ENCODE measurements at places on chromosomes 11 and 22.

DNA sequence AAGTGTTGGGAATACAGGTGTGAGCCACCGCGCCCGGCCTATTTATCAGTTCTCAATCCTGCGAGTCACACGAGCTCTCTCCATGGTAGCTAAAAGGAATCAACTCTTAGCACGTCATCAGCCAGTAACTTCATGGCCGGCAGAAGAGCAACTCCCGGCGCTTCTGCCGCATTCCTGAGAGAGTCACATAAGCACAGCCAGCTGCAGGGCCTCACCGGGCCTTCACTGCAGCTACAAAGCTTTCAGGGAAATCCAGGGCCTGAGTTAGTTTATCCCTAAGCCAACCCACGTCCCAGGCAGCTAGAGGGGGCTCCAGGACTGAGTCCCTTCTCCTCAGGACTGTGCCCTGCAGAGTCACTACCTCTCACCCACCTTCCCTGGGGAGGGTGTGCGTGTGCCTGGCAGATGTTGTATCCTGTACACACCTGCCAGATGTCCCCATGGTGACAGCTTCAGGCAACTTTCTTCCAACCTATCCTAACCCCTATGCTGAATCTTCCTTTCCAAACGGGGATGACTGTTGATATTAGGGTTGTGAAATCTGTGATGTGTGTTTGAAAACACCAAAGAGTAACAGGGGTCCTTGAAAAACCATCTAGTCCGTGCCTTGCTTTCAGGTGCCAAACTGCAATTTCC, 45.9 kb upstream of the ARFGAP3 start:
- no peak for DNase-seq

DNA sequence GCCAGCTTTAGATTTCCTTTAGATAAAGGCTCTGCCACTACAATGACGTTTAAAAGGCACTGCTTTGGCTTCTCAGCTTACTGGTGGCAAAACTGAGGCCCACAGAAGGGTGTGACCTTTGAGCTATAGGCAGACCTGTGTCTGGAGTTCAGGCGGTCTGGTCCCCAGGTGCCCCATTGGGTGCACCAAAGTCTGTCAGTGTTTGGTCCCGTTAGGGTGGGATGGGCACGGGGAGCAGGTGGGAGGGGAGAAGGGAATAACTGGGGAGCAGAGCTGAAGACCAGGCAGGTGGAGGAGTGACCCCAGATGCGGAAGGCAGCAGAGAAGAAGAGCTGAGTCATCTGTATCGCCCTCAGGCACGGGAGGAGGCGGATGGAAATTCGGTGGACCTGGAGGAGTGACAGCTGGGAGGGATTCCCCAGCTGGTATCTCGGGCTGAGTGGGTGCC, 45.3 kb upstream of the GCAT start:
- no peak for DNase-seq

GRCh38 chr22:20156611-20157429, 6.0 kb upstream of the CCDC188 start:
- peak; percentile 80 for DNase-seq

- no peak for DNase-seq
These were observed 119.2 kb downstream of the FEZ1 start for GRCh38 chr11:125376856-125377255.

GRCh38 chr22:39422721-39423120, 23.1 kb downstream of the TAB1 start:
- no peak for DNase-seq

GRCh38 chr11:127462065-127462344, 461.4 kb upstream of the KIRREL3 start:
- no peak for DNase-seq

DNA sequence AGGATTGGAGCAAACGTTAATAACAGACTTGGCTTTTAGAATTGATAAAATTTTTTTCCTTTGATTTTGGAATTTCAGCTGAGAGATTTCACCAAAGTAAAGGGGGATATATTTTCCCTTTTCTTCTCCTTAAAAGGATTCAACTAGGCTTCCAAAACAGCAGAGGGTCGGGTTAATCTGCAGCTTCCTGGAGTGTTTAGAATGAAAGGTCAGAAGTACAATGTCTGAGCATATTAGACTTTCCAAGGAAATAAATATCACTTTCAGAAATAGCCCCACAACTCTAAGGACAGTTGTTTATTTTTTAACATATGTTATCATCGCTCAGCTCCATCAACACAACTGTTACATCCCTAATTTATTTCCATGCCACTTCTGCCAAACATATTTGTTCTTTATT, 1532.9 kb upstream of the RAG2 start:
- no peak for DNase-seq

DNA sequence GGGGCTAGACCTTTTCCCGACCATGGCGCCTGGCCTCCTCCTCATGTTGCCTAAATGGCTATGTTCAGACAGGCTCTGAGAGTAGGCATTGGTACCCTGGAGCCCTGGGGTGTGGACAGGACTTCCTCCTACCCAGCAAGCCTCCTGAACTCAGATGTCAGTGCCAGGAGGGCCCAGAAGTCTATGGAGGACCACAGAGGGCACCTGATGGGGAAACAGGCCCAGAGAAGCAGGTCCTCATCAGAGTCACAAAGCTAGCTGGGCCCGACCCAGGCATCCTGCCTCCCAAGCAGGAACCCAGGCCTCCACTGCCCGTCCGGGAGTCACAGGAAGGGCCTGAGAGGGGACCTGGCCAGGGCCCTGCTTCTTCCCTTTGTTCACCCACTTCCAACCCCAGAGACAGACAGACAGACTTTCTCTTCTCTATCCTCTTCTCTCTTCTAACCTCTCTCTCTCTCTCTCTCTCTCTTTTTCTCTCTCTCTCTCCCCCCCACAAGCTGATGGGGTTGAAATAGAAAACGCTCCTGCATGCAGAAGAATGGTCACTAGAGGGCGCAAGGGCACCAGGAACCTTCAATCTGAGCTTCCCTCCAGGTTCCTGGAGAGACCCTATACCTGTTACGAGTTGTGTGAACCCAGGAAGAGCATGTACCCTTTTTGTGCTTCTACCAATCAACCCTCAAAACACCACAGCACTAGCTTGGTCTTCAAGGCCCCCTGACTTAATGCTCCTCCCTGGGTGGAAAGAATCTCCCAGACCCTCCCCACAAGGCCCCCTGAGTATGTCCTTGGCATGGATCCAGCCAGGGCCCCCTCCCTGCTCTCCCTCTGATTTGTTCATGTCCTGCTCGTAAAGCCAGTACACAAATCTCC, 27.1 kb downstream of the ARAP1 start:
- DNase-seq: peak; percentile 62

DNA sequence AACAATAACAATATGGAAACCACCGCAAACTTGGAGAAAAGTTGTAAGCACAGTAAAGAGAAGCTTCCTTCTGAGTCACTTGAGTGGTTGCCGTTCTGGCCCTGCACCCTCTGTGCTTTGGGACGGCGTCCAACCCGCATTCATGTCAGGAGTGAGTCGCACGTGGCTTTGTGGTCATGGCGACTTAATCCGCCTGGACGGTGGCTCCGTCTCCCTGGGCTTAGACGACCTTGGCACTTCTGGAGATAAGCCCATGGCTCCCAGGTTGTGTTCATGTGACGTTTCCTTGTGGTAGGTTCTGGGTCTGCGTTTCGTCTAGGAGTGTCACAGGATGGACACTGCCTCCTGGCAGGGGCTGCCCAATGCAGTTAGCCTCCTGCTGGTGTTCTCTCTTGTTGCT, 40.5 kb downstream of the TPCN2 start:
- no peak for DNase-seq

DNA sequence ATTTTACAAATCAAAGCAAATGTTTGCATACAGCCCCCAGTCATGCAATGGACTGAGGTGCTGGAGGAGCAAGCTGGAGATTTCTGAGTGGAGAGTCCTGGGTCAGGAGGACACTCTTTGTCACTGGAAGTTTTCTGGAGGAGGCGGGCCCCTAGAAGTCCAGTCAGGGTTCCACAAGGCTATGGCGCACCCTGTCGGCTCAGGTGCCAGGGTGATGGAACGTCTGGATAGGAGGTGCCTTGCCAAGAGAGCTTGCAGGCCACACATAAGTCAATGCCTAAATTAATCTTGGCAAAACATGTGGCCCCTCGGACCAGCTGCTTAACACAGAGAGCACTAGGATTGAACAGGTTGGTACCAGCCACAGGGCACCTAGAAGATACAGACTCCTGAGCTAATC, 174.7 kb upstream of the CADM1 start:
- no peak for DNase-seq

GRCh38 chr11:118645066-118645715, 34.3 kb downstream of the TREH start:
- DNase-seq: no peak

- DNase-seq: peak; percentile 33
These were observed 23.2 kb downstream of the CAPN1 start for GRCh38 chr11:65204646-65205601.

DNA sequence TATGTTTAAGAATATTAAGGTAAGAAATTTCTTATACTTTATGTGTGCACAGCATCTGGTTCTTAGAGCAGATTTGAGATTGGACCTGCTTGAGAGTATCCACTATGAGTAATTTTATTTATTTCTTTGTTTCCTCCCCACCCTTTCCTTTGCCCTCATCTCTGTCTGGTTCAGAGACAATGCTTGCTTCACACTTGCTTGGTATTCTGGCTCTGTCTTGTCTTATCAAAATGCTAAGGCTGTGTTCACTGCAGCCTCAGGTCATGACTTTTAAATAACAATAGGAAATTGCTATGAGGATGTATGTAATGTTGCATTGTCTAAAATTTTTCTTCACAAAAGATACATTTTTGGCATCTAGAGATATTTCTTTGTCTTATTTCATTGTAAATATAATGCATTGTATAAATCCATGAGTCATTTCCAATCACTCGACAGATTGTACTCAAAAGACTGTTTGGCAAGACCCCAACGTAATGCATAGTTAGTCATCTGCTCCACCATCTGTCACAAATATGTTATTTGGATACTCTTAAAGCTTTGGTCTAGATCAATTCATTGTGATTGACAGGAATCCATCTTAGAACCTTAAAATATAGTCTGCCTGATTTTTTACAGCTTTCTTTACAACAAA, 395.7 kb downstream of the AASDHPPT start:
- DNase-seq: no peak

GRCh38 chr11:66002648-66003225, 434 bp downstream of the BANF1 start:
- no peak for DNase-seq

DNA sequence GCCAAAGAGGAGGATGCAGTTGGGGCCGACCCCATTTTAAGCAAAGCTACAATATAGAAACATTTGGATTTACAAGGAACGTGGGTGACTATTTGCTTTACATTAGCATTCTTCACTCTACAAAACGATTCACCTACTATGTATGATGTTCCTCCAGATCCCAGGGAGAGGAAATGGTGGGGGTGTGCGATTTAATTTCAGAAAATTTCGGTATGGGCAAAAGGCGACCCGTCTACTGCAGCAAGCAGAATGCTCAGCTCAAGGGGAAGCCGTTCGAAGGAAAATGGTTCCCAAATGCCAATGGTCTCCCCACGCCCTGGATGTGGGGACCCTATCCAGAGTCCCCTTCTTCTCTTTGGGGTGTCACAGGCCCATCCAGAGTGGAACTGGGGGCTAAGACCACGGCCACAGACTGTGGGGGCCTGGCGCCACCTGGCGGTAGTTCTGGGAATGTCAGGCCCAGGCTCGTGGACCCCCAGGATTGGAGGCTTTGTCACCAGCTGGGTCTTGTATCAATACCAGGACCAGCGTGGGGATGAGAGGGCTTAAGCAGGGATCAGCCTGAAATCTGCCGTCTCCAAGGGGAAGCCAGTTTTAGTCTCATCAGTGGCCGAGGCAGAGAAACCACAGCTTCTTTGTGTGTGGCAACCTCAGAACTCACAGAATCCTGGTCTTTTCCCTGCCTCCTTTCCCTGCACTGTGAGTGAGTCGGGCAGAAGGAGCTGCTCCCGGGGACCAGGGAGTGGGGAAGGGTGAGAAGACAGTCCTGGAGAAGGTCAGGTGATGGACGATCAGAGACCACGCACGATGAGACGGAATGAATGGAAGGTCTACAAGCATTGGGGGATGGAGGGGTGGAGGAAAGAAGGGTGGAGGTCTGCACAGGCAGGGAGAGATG, 8.4 kb downstream of the LRRC10B start:
- peak; percentile 28 for DNase-seq
